IPS DF 6.9 (cell line): ENCODE measurements at places on chromosomes 1 and 21.

DNA sequence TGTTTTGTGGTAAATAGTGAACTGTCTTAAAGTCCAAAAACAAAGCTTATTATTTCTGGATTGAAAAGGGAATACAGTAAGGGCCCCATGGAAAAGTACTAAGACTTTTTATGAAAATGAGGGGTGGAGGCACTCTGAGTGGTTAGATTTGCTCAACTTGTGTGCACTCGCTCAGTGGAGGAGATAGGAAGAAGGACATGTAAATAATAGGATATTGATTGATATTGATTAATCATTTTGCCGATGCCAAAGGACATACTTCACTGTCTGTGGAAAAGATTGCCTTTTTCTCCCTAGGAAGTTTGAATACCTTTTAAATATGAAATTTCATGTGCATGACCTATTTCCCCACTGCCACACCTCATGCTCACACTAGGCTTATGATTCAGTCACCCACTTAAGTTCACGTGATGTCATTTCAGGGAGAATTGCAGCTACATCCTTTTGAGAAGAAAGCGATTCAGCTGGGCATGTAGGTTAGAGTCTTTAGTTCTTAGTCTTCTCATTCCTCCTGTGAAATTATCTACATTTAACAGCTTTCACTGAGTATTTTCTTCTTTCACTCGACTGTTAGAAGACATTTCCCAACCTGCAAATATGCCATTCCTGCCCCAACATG lies 5.0 kb downstream of the MTR start:
- no peak for DNase-seq

- DNase-seq: no peak
Measured at GRCh38 chr21:14722841-14723483, 176.8 kb upstream of the SAMSN1 start.

DNA sequence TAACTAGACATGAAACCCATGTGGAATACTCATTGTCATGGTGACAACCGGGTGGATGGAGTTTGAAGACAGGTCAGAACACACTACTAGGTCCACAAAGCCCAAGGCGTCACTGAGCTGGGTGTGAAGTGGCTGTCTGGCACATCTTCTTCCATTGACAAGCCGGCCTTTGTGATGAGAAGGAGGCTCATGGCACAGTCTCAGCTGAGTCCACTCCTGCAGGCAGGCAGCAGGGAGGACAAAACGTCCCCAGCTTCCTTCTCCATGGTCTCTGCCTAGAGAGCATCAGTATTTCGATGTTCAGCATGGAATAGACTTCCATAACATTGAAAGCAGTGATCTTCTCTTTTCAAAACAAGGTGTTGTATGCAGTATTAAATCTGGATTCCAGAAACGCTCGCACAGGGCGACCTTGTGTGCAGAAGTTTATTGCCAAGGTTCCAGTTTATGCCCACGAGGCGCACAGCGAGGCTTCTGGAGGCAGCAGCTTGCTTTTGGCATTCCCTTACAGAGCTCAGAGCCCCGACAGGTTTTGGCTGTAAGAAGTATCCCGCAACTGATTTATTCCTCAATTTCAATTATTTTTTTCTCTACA lies 104.2 kb downstream of the SIM2 start:
- no peak for DNase-seq

DNA sequence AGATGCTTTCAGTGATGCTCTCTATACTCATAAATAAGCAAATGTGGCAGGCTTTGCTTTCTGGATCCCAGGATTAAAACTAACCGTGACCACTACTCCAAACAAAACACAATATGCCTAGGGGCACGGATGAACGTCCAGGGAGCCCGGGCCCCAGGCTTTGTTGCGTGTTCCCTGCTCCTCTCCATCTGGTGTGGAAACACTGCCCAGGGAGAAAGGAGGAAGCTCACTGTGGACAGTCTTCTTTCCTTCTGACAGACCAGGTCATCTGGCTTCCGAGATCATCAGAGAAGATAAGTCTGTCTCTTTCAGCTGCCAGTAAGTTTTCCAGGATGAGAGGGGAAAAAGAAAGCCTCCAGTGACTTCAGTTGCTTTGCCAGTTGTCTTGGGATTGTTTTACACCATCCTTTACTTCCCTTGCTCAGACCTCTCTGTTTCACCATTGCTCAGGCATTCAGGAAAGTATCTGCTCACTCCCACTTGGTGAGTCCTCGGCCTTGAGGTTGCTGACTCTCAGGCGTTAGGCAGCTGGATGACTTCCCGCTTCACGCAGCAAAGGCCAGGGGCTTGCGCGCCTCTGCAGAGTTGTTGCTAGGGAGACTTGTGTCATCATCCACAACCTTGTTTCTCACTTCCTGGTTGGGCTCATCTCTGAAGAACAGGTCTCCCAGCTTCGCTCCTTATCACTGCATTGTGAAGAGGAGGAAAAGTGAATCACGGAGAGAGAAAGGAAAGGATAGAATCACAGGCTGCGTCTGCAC lies 20.6 kb upstream of the PGD start:
- DNase-seq: no peak

GRCh38 chr1:15180945-15181523 lies 27.5 kb downstream of the TMEM51 start:
- no peak for DNase-seq

GRCh38 chr1:245085508-245086095 lies 69.2 kb upstream of the KIF26B start:
- no peak for DNase-seq

- DNase-seq: no peak
Measured at GRCh38 chr1:94209425-94209824, 28.0 kb downstream of the ARHGAP29 start.

DNA sequence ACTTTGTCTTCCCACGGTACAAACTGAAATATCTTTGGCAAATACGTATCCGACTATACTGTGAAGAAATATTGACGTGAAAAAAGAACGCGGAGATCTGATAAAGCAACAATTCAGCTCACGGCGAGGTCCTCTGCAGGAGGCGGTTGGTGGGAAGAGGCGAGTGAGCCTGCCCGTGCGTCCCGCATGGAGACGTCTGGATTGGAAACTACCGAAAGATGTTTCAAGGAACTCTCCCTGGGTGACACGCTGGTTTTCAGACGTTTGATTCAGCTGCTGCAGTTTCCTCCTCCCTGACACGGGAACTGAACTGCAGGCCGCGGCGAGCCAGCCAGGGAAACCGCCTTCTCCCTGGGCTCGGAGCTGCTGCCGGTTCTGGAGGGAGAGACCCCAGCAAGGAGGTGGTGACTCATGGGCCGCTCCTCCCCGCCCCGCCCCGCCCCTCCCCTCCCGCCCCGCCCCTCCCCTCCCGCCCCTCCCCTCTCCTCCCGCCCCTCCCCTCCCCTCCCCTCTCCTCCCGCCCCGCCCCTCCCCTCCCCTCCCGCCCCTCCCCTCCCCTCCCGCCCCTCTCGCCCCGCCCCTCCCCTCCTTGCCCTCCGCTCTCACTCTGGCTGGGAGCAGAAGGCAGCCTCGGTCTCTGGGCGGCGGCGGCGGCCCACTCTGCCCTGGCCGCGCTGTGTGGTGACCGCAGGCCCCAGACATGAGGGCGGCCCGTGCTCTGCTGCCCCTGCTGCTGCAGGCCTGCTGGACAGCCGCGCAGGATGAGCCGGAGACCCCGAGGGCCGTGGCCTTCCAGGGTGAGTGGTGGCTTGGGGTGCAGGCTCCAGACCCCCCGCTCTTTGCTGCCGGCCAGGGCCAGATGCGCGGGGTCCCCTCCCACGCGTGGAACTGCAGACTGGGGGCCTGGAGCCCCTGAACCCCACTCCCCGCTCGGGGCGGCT lies at the start of gene COL6A1:
Gene COL6A1 (plus strand): TSS at position 620 of the 941 bp plus-strand sequence. CDS start 81 bp downstream, at position 701.
- no peak for DNase-seq

DNA sequence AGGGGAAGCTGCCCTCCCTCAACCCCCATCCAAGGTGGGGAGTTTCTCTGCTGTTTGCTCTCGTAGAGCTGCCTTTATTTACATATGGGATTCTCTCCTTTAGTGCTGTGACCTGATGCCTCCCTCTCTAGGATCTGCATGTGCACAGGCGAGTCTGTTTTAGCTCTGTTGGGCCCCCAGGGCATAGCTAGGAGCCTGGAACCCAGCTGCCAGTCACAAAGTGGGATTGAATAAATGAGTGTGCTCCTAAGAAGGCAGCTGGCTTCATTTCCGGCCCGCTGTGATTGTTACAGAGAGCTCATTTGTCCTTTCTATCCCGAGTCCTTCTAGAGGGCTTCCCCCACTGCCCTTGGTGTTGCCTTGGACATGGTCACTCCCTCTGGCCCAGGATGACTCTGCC lies 176.6 kb downstream of the GRIK3 start:
- no peak for DNase-seq

DNA sequence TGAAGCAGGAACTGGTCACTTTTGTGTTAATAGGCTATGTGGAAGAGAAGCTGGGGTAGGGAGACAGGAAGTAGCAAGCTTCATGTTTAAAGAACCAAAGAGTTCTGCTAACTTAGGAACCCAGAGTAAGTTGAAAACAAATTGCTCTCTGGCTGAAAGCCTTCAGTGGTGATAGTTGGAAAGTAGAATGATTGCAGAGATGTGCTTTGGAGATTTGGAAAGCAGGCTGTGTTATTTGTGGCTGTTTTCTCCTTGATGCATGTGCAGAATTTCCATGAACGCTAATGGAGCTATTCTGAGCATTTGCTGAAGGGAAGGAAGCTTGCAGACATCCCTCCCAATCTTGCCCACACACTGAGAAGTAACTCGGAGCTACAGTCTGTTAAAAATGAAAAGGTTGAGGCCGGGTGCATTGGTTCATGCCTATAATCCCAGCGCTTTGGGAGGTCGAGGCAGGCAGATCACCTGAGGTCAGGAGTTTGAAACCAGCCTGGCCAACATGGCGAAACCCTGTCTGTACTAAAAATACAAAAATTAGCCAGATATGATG lies 45.7 kb downstream of the TCEANC2 start:
- DNase-seq: no peak

GRCh38 chr1:9910076-9910422 lies at the start of gene CTNNBIP1:
CTNNBIP1 (minus strand) TSS chr1:9910269; CDS start chr1:9872064, 38,205 bp downstream.
- no peak for DNase-seq

DNA sequence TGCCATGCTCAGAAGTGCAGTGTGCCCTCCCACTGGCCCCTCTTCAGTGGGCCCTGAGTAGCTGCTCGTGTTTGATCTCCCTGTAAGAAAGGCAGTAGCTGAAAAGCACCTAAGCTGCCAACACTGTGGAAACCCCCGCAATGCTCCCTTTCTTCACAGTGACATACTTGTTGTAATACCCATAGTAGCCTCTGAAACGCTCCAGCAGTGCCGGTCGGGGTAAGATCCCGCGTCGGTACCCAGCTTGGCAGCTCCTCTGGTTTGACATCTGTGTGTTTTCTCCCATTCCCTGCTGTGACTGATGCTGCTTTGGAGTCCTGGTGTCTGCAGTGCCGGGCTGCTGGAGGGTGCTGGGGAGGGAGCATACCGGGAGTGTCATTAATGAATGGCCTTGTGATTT lies 3.6 kb downstream of the CHAF1B start:
- peak; percentile 20 for DNase-seq

DNA sequence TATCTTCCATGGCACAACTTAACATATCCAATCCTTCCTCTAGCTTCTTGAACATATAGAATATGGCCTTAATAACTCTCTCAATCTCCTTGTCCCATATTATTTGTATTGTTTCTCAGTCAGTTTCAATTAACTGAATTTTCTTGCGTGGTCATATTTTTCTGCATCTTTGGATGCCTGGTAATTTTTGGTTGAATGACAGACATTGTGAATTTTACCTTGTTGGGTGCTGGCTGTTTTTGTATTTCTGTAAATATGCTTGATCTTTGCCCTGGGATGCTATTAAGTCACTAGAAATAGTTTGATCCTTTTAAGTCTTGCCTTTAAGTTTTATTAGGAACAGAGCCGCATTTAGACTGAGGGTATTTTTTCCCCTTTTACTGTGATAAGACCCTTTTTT lies 5.9 kb downstream of the SAMD13 start:
- no peak for DNase-seq

DNA sequence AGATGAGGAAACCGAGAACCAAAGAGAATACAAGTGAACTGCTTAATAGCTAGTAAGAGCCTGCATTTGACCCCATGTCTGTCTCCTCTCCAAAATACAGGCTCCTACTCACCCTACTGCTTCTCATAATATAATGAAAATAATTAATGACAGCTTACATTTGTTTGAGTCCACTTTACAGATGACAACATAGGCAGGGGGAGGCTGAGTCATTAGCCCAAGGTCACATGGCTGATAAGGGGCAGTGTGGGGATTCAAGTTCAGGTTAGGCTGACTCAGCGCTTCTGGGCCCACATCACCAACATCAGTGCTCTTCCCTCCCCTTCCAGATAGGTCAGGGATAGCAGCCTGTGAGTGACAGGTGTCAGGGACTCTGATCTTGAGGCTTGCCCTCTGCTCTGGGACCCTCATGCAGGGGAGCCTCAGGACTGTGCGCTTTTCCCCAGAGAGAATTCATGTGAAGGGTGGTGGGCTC lies 16.2 kb downstream of the AZIN2 start:
- DNase-seq: no peak

GRCh38 chr1:150534002-150534401 lies 15.2 kb upstream of the ADAMTSL4 start:
- DNase-seq: no peak

DNA sequence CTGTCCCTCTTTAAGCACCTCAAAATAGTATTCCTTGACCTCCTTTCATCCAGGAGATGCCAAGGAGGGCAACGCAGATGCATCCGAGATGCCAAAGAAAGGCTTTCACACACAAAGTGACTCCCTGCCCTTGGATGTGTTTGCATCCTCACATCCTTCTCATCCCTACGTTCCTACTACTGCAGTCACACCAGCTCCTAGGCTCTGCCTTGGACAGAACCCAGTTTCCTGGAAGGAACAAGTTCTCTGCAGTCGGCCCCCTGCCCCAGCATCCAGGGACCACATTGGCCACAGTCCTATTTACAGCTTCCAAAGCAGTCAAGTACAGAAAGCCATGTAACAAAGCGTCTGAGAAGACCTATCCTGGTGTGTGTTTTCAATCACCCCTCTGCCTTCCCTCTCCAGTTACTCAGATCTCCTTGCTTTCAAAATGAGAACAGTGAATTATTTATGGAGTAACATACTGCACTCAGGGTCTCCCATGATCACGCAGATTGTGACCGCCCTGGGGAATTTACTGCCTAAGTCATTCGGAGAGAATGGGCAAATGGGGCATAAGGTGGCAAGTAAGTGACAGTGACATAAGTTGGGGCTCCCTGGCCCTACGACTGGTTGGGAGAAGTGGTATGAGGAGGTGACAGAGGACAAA lies 21.8 kb upstream of the SRP9 start:
- no peak for DNase-seq

DNA sequence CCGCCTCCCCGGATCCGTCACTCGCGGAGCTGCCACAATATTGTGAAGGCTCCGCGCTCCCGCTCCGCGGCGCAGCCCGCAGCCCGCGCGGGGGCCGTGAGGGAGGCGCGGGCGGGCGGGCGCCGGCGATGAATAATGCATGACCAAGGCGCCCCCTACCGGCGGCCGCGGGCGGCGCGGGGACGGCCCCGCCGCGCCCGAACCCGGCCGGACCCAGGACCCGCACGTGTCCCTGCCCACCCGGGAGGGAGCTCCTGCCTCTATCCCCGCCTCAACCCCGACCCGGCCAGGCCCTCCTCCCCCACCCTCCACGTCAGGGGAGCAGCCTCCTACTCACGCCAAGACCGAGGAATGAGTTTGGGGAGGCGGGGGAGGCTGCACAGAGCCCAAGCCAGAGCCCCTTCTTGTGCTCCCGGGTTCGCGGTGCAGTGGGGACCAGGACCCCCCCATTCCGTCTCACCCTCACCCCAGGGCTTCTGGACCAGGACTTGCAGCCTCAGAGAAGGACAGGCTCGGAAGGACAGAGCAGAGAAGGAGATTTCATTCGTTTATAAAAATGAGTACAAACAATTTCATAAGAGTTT lies 70.8 kb upstream of the CASZ1 start:
- DNase-seq: no peak

- no peak for DNase-seq
Measured at GRCh38 chr1:74010206-74010605, 187.8 kb downstream of the LRRIQ3 start.

- no peak for DNase-seq
Measured at GRCh38 chr1:205266611-205267305, 39.0 kb downstream of the TMCC2 start.
